Ascending aorta (tissue), 2 donors: ENCODE measurements at places on chromosomes 11 and 22.

GRCh38 chr11:41419901-41420300, 39.6 kb downstream of the LRRC4C start:
- no peaks in the 10 kb centered on the region for H3K27me3 ChIP-seq
- no peak overlapping the region for H3K27ac ChIP-seq
- no peaks in the 10 kb centered on the region for H3K4me1 ChIP-seq
- H3K36me3 ChIP-seq: no peaks in the 10 kb centered on the region

- no peaks in the 10 kb centered on the region for H3K27me3 ChIP-seq
- DNase-seq: no peak
- no peak overlapping the region for H3K27ac ChIP-seq
- no peak overlapping the region for H3K4me3 ChIP-seq
Observed at GRCh38 chr11:68506908-68507307, 46.4 kb downstream of the PPP6R3 start.

DNA sequence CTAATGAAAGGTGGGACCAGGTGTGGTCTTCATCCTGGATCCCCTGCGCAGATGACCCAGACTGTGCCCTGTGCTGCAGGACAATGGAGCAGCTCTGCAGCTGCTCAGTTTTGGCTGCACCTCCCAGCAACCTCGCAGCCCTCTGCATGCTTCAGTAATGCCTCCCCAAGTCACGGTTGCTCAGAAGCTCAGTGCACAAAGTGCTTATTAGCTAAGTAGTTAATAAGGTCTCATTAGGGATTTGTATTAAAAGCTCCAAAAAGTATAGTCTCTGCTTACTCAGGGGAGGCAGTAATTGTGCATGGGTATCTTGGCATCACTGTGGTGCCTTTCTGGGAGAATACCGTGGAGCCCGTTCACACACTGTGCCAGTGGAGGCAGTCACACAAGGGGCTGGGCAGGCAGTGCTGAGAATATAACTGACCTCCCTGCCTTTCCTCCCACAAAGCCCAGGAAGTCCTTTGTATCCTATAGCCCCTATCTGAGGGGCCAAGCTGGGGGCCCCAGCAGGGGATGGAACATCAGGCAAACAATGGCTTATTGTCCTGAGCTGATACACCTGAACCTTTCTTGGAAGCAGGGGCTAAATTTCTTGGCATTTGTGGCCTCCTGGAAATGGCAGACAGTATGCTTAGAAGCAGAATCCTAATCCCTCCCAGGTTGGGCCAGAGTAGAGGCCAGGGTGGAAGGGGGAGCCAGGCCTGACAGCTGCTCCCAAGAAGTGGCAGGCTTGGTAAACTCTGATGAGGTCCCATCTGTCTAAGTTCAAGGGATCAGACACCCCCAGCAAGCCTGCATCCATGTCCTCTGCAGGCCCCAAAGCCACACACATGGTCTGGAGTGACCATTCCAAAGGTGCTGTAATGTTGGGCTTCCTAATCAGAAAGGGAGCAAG, 125.5 kb upstream of the PARVA start:
- peaks cover 11% of the 10 kb centered on the region for H3K4me1 ChIP-seq
- DNase-seq: no peak
- peak overlapping the region; percentile 38 for H3K27ac ChIP-seq

GRCh38 chr22:48704335-48704734, 1123.3 kb downstream of the BRD1 start:
- no peaks in the 10 kb centered on the region for H3K4me1 ChIP-seq
- no peaks in the 10 kb centered on the region for H3K27me3 ChIP-seq
- DNase-seq: no peak
- peaks cover 13% of the 10 kb centered on the region for H3K36me3 ChIP-seq
- no peak overlapping the region for H3K4me3 ChIP-seq

- no peak overlapping the region for H3K4me3 ChIP-seq
- no peaks in the 10 kb centered on the region for H3K27me3 ChIP-seq
- no peaks in the 10 kb centered on the region for H3K4me1 ChIP-seq
- H3K36me3 ChIP-seq: no peaks in the 10 kb centered on the region
Observed at GRCh38 chr22:17742527-17742902, 31.8 kb downstream of the BID start.

GRCh38 chr22:38215156-38216038, 13.6 kb downstream of the MAFF start:
- H3K36me3 ChIP-seq: peaks cover 4% of the 10 kb centered on the region
- DNase-seq: no peak
- no peaks in the 10 kb centered on the region for H3K27me3 ChIP-seq
- H3K4me1 ChIP-seq: peaks cover 25% of the 10 kb centered on the region

DNA sequence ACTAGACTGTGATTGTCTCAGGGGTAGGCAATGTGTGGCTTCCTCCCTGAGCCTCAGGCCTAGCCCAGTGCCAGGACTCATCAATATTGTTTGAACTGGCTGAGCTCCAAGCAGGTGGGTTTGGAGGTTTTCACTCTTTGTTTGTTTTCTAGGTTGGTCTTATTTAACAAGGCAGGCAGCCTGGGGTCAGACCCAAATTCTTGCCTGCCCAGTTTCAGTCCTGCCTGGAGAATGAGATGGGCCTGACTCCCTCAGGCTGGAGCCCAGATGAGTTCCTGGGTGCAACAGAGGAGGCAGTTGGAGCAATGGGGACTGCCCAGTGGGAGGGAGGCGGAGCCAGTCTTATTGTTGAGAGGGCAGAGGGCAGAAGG, 28.3 kb upstream of the TP53I11 start:
- no peaks in the 10 kb centered on the region for H3K27me3 ChIP-seq
- DNase-seq: no peak
- no peak overlapping the region for H3K4me3 ChIP-seq
- H3K4me1 ChIP-seq: no peaks in the 10 kb centered on the region
- no peaks in the 10 kb centered on the region for H3K36me3 ChIP-seq

GRCh38 chr11:95092549-95093324, 3.1 kb downstream of the ENDOD1 start:
- no peaks in the 10 kb centered on the region for H3K27me3 ChIP-seq

DNA sequence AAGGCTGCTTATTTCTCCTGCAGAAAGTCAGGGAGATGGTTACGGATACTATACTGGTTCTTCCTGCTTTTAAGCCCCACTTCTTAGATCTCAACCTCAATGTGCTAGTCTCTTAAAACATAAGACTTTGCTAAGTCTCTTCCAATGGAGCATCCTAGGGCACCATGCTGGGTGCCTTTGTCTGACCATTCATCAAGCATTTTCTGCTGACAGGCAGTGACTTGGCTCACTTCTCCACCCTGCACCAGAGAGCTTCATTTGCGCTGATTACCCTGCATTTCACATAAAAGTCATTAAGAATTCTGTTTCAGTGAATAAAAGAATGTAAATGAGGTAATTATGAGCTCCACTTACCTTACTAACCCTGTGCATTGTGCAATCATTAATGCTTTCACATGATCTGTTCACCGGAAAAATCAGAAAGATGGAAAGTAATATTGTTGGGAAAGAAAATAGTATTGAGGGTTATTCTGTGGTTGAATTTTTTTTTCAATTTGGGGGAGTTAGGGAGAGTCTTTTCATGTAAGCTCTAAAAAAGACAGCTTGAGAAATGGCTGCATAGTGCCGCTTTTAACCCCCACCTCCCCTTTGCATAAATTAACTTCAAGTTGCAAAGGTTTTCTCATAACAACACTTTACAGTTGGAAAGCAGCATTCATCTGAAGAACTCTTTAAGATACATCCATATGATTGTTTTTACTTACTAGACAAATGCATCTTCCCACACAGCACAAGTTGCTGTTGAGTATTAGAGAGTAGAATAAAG, 677.3 kb upstream of the KIRREL3 start:
- DNase-seq: no peak
- H3K36me3 ChIP-seq: no peaks in the 10 kb centered on the region
- H3K4me1 ChIP-seq: no peaks in the 10 kb centered on the region
- no peaks in the 10 kb centered on the region for H3K27me3 ChIP-seq
- H3K27ac ChIP-seq: no peak overlapping the region
- no peak overlapping the region for H3K4me3 ChIP-seq

- no peak for DNase-seq
- no peaks in the 10 kb centered on the region for H3K27me3 ChIP-seq
- peaks cover 2% of the 10 kb centered on the region for H3K36me3 ChIP-seq
- no peak overlapping the region for H3K4me3 ChIP-seq
Observed at GRCh38 chr11:32918427-32918826, 25.8 kb downstream of the QSER1 start.
